ENCODE measurements at places on chromosomes 7 and 10.

DNA sequence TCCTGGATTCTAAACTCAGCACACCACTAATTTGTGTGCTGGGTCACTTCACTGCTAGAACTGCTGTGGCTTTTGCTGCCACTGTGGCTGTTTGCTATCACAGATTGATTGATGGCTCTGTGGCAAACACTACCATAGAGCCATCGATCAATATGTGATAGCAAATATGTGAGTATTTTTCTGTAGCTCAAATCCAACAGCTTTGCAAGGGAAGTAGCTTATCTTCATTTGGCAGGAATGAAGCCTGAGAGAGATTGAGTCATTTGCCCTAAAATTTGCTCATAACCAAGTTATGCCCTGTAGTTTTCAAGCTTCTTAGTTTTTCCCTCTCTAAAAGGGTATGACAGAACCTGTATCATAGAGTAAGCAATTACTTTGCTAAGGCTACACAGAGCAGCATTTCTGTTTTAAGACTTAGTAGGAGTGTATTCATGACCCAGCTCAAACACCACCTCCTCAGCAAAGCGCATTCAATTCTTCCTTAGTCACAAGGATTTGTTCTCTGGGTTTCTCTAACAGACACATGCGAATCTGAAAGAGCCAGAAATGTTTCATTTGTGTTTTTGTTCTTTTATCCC, 43.1 kb downstream of the MINPP1 start:
- no peak for DNase-seq

DNA sequence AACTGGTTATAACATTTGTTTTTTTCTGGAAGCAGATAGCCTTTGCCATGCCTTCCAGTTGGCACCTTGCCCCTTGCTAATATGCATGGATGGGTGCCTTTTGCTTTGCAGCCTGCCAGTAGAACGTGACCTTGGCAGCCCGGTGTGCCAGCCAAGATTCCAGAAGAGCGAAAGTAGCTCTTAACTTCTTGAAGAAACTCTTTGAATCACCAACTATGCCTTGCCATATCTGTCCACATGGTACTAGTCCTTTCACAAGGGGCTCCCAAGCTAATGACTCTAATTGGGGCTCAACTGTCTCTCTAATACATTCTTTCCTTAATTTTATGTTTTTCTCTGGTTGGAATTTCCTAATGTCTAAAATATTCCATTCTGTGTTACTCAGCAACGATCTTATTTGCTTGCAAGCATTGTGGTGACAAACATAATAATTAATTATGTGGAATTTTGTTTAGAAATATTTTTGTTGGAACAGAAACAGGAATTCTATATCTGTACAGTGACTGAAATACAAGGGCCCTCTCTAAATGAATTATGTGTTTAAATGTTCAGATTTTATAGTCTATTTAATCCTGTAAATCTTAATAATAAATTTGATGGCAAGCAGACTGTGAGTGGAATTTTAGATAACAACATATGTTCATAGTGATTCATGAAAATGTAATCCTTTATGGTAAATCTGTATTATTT, 45.8 kb downstream of the HDAC9 start:
- no peak for DNase-seq

GRCh38 chr7:114415064-114415989, 712 bp downstream of the FOXP2 start:
- DNase-seq = no peak

DNA sequence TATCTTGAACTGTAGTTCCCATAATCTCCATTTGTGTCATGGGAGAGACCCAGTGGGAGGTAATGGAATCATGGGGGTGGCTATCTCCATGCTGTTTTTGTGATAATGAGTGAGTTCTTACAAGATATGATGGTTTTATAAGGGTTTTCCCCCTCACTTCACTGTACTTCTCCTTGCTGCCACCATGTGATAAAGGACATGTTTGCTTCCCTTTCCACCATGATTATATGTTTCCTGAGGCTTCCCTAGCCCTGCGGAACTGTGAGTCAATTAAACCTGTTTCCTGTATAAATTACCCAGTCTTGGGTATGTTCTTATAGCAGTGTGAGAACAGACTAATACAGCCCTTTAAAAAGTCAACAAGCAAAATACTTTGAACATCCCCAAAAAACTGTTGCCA, 427.7 kb downstream of the HTR7 start:
- DNase-seq = no peak

- DNase-seq = no peak
Measured at GRCh38 chr10:17387861-17388503, 66.4 kb downstream of the ST8SIA6 start.

DNA sequence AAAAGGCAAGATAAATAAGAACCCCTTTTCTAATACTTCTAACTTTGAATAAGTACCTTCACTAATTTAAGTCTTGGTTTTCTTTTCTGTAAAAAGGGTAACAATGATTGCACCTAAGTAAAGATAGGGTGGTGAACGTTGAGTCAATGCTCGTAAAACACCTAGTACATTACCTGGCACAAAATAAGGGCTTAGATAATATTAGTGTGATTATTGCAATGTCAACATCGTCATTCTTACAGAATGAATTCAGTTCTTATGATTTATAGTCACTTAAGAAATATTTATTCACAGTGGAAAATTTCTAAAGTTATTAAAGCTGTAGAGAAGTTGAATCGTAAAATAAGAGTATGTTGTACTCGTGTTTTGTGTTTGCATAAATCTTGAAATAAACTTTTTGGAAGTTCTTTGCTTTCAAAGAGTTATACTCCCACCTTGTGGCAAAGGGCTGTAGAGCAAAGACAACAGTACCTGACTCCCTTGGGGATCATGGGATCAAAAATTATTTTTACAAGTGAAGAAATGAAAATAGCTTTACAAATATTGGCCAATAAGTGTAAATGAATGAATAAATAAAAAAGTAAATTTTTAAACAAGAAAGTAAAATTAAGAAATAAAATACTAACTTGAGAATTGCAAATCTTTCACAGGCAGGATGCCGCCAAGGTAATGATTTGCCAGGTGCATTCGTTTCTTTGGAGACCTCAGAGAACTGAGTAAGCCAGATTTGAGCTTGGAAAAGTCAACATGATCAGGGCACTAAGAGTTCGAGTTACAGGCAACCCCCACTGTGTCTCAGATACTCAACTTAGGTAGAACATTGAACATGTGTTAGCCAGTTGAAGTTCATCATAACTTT, 285.8 kb upstream of the CACNA2D1 start:
- DNase-seq = no peak

DNA sequence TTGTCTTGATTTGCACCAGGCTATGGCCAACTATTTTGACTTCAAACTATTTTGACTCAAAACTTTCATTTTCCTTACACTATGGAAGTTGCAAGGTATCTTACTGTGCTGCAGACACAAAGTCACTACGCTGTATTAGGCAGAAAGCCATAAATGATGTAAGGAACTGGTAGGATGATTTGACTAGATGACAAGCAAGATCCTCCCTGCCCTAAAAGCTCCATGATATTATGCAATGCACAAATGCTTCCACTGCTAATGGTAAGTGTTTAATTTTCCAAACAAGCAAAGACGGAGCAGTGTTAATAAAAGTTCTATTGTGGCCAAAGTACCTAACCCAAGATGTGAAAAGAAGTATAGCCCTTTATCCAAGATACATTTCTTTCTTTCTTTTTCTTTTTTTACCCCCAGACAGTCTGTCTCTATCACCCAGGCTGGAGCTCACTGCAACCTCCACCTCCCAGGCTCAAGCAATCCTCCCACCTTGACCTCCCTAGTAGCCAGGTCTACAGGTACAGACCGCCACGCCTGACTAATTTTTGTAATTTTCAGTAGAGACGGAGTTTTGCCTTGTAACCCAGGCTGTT, 98.2 kb downstream of the ANK3 start:
- DNase-seq = no peak

DNA sequence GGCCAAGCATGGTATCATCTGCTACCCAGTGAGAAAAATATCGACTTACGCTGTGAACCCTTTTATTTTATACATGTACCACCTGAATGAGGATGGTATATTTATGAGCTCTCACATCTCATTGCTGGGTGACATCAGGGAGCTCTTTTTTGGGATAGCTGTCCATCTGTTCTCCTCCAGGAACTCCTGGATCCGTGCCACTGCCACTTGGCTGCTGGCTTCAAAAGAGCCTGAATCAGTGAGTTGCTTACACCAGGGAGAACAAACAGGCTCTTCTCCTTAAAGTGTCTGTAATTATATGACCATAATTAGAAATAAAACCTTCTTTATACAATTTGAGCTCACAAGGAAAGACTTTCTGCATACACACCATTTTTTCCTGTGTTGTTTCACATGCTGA, 106.2 kb downstream of the KAT6B start:
- no peak for DNase-seq

- DNase-seq = no peak
Measured at GRCh38 chr7:112448381-112448780, 1.9 kb upstream of the IFRD1 start.
